ENCODE measurements at places on chromosomes 5 and 9. TPM values are rescaled to one million over a fixed set of nuclear protein-coding genes. Genes with fewer than 3 reads are reported as not detected.

DNA sequence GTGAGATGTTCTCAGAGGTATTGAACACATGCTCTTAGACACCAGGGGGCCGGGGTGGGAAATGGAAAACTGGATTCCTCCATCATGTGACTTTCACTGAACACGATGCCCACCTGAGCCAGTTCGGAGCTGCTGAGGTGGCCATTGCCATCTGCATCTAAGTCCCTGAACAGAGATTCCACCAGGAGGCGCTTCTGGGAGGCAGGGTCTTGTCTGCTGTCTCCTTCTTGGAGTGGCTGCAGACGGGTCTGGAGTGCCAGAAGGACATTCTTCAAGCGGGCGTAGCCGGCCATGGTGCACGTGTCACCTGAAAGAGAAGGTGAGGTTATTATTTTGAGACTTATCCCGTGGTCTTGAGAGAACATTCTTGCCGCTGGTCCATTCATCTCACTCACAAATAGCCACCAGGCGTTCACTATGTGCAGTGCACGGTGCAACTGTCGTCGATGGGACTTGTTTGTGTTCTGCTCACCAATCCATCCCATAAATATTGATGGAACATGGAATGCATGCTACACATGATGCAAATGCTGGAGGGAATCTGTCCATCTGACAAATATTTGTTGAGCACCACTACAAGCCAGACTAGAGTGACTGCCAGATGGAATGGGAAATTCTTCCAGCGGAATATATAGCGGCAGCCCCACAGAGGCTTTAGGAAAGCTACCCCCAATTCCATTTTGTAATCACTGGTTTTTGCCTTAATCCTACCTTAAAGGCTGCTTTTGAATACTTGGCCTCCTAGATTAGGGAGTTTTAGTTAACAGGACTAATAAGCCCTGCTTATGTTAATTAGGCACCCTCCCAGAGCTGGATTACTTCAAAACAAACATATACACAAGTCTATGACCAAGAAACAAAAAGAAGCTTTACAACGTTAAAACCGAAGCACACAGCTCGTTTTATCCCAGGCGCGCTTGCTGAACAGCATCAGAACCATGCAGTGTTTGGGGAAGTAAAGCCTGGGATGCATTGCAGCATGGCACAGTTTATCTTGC, 264.8 kb downstream of the HSPA4 start:
- H3K4me3 ChIP-seq: no peak overlapping the region
- H3K36me3 ChIP-seq: no peaks in the 10 kb centered on the region
- no peaks in the 10 kb centered on the region for H3K4me1 ChIP-seq

GRCh38 chr9:104974053-104974962, 46.4 kb upstream of the ABCA1 start:
- no peak for DNase-seq
- no peak overlapping the region for H3K27ac ChIP-seq
- H3K4me3 ChIP-seq: no peak overlapping the region
- no peaks in the 10 kb centered on the region for H3K4me1 ChIP-seq
- no peaks in the 10 kb centered on the region for H3K27me3 ChIP-seq

Gene CYLC2
- not detected for total RNA-seq

GRCh38 chr9:29060041-29060440, 1486.8 kb upstream of the C9orf72 start:
- H3K27me3 ChIP-seq: no peaks in the 10 kb centered on the region
- peak overlapping the region; percentile 34 for H3K27ac ChIP-seq
- DNase-seq: no peak
- H3K4me1 ChIP-seq: no peaks in the 10 kb centered on the region
- H3K36me3 ChIP-seq: no peaks in the 10 kb centered on the region

DNA sequence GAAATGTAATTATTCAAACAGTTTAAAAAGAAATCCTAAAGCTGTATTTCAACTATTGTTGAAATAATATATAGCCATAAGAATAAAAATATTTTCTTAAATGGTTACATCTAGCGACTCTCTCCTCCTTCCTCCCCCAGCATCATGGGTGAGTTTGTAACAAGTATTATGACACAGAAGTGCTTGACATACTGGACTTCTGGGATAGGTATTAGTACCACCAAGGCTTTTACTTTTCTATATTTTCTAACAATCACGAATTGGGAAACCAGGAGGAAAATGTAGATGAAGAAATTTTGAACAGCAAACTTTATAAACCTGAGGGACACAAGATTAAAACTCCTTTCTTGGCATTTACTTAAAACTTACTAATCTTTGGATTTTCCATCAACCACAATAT, 4.4 kb downstream of the RORB start:
- no peak for DNase-seq
- no peaks in the 10 kb centered on the region for H3K36me3 ChIP-seq
- no peak overlapping the region for H3K27ac ChIP-seq
- H3K27me3 ChIP-seq: peaks cover 93% of the 10 kb centered on the region
- peaks cover 10% of the 10 kb centered on the region for H3K4me1 ChIP-seq
- no peak overlapping the region for H3K4me3 ChIP-seq

GRCh38 chr5:78985116-78985724, at the start of gene ARSB:
ARSB (minus strand) TSS chr5:78985310; CDS start chr5:78985248, 62 bp downstream.
- H3K27ac ChIP-seq: peak within 1 kb of the TSS; percentile 80
- no peaks in the 10 kb centered on the region for H3K36me3 ChIP-seq
- H3K4me1 ChIP-seq: peaks cover 7% of the 10 kb centered on the region
- no peaks in the 10 kb centered on the region for H3K27me3 ChIP-seq
- peak within 1 kb of the TSS; percentile 82 for H3K4me3 ChIP-seq

GRCh38 chr5:37858250-37858649, 18.4 kb upstream of the GDNF start:
- no peaks in the 10 kb centered on the region for H3K27me3 ChIP-seq
- H3K4me1 ChIP-seq: no peaks in the 10 kb centered on the region
- no peak overlapping the region for H3K27ac ChIP-seq
- DNase-seq: no peak

Gene DMRT3
- not detected for total RNA-seq

Gene DYNC2I2
- total RNA-seq: 135 TPM

GRCh38 chr9:101093620-101094019, 65.1 kb downstream of the PLPPR1 start:
- no peak for DNase-seq
- H3K4me1 ChIP-seq: no peaks in the 10 kb centered on the region
- H3K27ac ChIP-seq: no peak overlapping the region

Gene FOXI1
- not detected for total RNA-seq

Gene NR6A1
- total RNA-seq: 5.3 TPM

DNA sequence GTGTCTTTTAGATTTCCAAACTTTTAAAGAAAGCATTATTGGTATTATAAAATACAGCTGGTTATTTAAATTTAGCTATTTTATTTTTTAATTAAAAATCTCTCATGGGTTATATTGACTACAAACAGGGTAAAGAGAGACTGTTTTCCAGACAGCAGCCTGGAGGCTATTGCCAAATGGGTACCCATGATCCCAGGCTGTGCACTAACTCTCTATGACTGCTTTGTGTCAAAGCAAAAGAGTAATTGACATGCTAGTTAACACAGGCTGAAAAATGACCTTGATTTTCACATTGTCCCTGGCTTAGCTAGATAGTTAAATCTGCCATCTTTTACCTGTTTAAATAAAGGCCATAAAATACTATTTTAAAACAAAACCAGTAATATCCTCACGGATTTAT, 589.7 kb downstream of the ANXA1 start:
- no peak overlapping the region for H3K27ac ChIP-seq
- H3K27me3 ChIP-seq: no peaks in the 10 kb centered on the region
- DNase-seq: no peak
- no peak overlapping the region for H3K4me3 ChIP-seq
- H3K36me3 ChIP-seq: no peaks in the 10 kb centered on the region

GRCh38 chr9:24189986-24190385, 355.7 kb downstream of the IZUMO3 start:
- DNase-seq: no peak
- no peaks in the 10 kb centered on the region for H3K27me3 ChIP-seq
- no peak overlapping the region for H3K27ac ChIP-seq
- no peak overlapping the region for H3K4me3 ChIP-seq
- no peaks in the 10 kb centered on the region for H3K36me3 ChIP-seq

GRCh38 chr5:126869005-126869451, 92.1 kb downstream of the LMNB1 start:
- peak overlapping the region; percentile 32 for H3K4me3 ChIP-seq
- peaks cover 12% of the 10 kb centered on the region for H3K4me1 ChIP-seq

DNA sequence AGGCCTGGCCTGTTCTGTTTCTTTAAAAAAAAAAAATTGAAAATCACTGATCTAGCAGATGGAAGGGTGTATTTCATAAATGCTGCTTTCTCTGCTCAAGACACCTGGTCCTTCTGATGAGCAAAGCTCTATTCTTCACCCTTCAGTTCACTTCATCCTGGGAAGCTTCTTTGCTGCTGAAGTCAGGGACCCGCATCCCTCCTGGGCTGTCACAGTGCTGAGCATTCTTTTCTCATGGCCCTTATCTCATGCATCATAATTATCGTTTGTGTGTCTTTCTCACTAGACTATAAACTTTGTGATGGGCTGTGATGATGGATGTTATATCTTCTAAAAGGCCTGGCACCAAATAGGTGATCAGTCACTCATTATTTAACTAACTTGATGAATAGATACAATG, 461.0 kb downstream of the GADD45G start:
- no peak for DNase-seq
- no peak overlapping the region for H3K27ac ChIP-seq
- H3K4me1 ChIP-seq: no peaks in the 10 kb centered on the region
- H3K36me3 ChIP-seq: no peaks in the 10 kb centered on the region
- H3K4me3 ChIP-seq: no peak overlapping the region
- H3K27me3 ChIP-seq: no peaks in the 10 kb centered on the region

GRCh38 chr5:13558408-13558807, 386.1 kb downstream of the DNAH5 start:
- no peak overlapping the region for H3K4me3 ChIP-seq
- H3K4me1 ChIP-seq: no peaks in the 10 kb centered on the region
- H3K36me3 ChIP-seq: no peaks in the 10 kb centered on the region
- no peaks in the 10 kb centered on the region for H3K27me3 ChIP-seq
- DNase-seq: no peak

Gene PCDHB3
- total RNA-seq: 2.6 TPM

Gene SLC36A3
- total RNA-seq: not detected

DNA sequence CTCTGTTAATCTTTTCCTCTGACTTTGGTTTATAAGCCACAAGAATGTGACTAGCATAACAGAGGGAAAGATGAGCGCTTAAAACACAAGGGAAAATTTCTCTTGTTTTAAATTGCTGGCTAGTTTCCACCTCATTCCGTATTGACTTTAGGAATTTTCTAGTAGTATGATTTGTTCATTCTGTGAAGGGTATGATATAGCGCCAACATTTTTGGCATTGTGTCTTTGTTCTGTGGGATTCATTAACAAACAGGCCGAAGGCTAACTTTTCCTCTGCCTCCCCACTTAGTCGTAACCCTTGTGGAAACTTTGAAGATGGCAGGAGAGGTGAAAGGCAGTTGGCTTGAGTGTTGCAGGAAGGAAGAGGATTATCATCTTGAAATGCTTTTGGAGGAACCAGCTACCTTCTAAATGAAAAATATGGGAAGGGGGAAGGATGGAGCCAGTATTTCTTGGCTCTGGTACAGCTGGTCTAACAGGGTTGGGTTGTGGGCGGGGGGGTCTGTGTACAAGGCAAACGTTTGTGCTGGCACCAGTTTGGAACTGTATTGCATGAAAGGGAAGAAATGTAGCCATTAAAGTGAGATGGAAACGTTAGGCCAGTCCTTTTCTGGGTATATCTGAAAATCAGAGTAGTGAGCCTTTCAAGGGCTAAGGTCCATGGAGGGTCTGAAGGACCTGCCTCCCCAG, 21.5 kb upstream of the DMRT2 start:
- no peak overlapping the region for H3K27ac ChIP-seq
- H3K4me3 ChIP-seq: no peak overlapping the region

- no peak for DNase-seq
- H3K27me3 ChIP-seq: no peaks in the 10 kb centered on the region
- H3K4me1 ChIP-seq: no peaks in the 10 kb centered on the region
- H3K36me3 ChIP-seq: no peaks in the 10 kb centered on the region
- no peak overlapping the region for H3K27ac ChIP-seq
- no peak overlapping the region for H3K4me3 ChIP-seq
These were observed 264.4 kb upstream of the MSX2 start for GRCh38 chr5:174459832-174460448.

DNA sequence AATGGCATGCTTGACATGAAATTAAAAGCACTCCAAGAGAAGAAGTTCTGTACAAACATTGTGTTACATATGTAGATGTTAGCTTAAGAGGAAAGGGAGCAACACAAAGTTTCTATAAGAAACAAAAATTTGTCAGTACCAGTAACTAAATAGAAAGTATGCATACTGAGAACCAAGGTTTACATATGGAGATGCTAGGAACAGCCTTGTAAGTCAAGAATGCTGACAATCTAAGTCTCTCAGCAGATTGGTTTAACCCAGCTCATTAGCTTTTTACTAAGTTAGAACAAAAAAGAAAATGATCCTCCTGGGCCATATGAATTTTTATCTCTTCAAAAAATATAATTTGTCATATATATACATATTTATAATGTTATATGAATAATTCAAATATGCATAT, 2022.1 kb upstream of the ACO1 start:
- no peaks in the 10 kb centered on the region for H3K27me3 ChIP-seq
- H3K4me1 ChIP-seq: no peaks in the 10 kb centered on the region
- no peak overlapping the region for H3K27ac ChIP-seq
- no peak overlapping the region for H3K4me3 ChIP-seq

- DNase-seq: no peak
- H3K4me1 ChIP-seq: peaks cover 35% of the 10 kb centered on the region
- H3K27ac ChIP-seq: no peak overlapping the region
These were observed 2.4 kb upstream of the RXRA start for GRCh38 chr9:134323741-134324358.

GRCh38 chr5:73336366-73336765, 112.2 kb downstream of the FOXD1 start:
- no peaks in the 10 kb centered on the region for H3K4me1 ChIP-seq
- no peak overlapping the region for H3K27ac ChIP-seq
- H3K27me3 ChIP-seq: peaks cover 25% of the 10 kb centered on the region
- no peak for DNase-seq
- H3K36me3 ChIP-seq: no peaks in the 10 kb centered on the region

DNA sequence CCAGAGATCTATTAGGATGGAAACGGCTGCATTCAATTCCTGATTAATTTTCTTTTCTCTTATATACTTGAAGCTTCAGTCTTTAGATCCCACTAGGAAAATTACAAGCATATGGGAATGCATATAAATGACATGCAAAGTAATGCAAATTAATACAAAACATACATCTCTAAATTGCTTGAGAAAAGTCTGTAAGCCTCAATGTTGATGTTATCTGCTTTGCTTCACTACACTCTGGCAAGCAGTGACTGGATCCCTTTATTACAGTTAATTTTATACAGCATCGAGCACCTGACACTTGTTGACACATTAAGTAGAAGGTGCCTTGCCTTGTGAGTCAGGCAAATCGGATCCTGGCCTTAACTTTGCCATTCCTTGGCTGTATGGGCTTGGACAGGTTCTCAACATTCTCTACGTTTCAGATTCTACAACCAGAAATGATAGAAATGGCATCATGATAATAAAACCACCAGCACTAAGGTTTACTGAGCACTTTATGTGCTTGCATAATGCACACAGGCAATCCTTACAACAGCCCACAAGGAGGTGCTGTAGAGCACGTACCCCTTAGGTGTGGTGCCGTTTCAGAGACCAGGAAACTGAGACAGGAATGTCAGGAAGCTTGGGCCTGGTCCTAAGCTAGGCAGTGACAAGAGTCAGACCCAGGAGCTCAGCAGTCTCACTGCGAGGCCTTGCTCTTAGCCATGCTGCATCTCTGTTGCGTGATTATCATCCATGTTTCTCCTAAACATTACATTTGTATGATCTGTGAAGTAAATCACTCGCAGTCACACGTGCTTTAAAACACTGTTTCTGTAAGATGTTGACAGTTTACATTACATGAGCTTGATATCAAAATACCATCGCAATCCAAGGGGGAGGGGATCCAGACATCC, 2.7 kb downstream of the GCNT4 start:
- peaks cover 14% of the 10 kb centered on the region for H3K4me1 ChIP-seq
- no peak overlapping the region for H3K4me3 ChIP-seq
- no peaks in the 10 kb centered on the region for H3K36me3 ChIP-seq
